ENCODE measurements at places on chromosomes 5 and 9.

DNA sequence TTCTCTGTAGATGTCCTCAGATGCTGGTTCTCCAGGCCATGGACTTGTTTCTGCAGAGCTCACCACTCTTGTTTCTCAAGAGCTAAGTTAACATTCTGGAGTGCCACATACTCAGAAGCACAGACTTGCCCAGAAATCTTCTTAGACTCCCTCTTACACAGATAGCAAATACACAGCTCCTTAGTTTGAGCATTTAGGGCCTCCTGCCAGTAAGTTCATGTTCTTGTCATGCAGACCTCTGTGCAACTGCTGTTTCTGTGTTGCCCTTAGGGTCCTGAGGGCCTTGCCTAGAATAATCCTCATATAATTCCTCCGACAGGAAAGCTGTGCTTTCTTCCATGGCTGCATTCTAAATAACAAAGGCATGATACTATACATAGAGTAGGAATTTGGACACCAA, 1.3 kb upstream of the PTPDC1 start:
- DNase-seq: no peak

- no peak for DNase-seq
Measured at GRCh38 chr5:140556438-140556837, 835 bp downstream of the SRA1 start.

- DNase-seq: peak; percentile 33
Measured at GRCh38 chr5:175718401-175719108, 60.7 kb downstream of the HRH2 start.

DNA sequence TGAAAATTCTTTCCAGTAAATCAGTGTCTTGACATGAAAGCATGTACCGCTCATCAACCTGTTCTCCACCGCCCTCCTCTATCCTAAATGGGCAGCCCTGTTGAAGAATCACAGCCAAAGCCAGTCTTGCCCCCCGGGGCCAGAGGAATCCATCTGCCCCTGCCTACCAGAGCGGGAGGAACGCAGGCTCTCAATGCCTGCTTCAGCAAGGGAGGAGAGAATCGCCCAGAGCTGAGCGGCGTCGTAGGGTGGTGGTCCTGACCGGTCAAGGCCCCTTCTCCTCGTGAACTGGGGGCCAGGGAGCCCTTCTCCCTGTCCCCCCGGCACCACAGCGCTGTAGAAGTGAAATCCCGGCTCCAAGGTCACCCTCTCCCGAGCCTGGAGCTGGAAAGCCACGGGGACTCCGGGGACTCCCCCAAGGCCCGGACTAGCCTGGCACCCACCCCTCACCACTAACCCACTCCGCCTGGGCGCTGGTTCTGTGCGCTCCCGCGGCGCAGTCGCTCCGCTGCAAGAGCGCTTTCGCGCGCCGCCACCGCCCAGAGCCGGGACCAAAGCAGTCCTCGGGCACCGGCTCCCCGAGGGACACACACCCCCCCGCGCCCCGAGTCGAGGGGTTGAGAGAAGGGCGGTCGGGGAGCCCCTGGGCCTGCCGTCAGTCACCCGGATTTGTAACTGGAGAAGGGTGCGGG, 718 bp upstream of the TMEM215 start:
- no peak for DNase-seq

- no peak for DNase-seq
Measured at GRCh38 chr9:114990901-114991300, 60.5 kb upstream of the TNFSF8 start.

- DNase-seq: peak; percentile 85
Measured at GRCh38 chr5:56050551-56051255, 55.9 kb upstream of the IL6ST start.

- no peak for DNase-seq
Measured at GRCh38 chr5:50535393-50535792, 94.3 kb upstream of the EMB start.

DNA sequence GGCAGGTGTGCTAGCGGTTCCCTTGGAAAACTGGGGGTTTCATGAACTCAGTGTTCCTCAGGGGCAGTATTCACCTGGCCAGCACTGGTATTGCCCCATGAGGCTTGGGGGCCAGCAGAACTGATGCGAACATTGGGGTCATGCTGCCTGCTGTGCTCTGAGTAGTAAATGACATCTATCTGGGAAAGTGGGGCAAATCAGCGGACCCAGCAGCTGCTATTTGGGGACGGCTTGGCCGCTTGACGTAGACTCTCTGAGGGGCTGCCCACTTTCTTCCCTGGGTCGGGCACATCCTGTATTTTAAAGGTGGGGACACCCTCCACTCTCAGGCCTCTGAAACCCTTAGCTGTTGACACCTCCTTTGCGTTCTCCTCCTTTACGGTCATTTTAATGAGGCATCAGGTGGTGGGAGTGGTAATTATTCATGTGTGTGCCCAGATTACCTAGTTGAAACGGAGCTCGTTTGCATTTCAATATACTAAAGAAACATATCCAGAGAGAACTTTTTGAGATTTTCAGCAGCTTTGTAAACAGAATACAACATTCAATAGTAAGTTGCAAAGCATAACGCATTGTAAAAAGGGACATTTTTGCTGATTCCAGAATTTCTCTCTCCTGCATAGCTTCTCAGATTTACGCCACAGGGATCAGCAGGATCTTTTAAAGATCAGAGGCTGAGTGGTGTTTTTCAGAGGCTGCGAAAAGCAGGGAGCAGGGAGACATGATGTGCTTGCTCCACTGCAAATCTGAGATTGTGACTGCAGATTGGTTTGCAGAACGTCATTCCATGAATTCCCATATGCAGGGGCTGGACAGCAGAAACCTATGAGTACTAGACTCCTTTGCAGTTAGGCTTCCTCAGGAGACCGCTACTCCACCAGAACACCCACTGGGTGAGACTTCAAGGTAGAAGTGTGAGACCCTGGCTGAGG, 56.8 kb upstream of the ZFR start:
- no peak for DNase-seq

- peak; percentile 80 for DNase-seq
Measured at GRCh38 chr5:149618581-149619248, 37.4 kb downstream of the ARHGEF37 start.

DNA sequence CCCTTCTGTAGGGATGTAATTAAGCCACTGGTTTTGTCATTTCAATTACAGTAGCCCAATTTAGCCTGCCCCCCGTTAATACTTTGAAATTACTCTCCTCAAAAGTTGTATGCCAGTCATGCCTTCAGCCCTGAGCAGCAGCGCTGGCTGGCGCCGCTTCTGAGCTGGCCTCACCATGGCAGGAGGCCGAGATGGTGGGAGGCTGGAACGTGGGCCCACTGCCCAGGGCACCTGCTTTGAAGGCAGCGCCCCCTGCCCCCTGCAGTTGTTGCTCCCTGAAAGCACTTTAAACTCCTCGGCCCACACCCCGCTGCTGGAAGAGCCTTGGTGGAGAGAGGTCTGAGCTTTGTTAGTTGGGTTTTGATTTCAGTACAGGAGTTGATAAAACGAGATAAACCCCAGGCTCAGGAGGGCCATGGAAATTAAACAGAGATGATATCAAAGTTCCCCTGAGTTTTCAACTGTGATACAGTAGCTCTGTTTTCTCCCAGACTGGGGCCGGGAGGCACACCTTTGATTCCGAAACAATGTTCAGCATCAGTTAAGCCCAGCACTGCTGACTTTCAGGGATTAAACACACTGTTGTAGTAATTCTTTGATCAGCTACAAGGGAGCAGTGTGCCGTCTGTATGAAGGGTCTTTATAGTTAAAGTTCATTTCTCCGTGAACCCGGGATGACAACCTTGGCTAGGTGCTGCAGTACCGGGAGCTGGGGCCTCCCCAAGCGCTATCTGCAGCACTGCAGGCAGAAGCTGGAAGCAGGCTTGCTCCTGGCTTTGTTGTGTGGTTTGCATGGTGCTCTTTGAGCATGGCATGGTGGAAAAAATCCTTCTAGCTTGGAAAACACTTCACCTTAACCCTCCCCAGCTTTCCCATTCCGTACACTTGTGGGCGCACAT, 9.5 kb downstream of the MVB12B start:
- DNase-seq: no peak

GRCh38 chr5:166596043-166596442, 1695.4 kb upstream of the WWC1 start:
- DNase-seq: no peak
